ENCODE measurements at places on chromosomes 3 and 15. TPM values are rescaled to one million over a fixed set of nuclear protein-coding genes. Genes with fewer than 3 reads are reported as not detected.

DNA sequence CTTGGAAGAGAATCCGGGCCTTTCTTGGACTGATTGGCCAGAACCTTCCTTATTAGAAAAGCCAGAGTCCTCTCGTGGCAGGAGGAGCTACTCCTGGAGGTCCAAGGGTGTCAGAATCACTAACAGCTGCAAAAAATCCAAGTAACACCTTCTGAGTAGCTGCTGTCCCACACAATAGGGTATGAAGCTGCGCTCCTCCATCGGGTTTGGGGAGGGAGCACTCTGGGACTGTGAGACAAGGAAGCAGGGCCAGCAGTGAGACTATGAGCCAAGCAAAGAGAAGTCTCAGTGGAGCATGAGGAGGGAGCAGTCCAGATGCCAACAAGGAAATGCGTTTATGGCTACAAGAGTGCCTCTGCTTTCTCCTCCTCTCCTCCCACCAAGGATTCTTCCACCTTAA is 21.7 kb downstream of the SEMA3G start:
- no peaks in the 10 kb centered on the region for H3K36me3 ChIP-seq
- no peaks in the 10 kb centered on the region for H3K4me1 ChIP-seq
- H3K4me3 ChIP-seq, result no peak overlapping the region

The ACTC1 gene
- 14,787 TPM for total RNA-seq

The KLHL6 gene
- total RNA-seq, result 0.67 TPM

DNA sequence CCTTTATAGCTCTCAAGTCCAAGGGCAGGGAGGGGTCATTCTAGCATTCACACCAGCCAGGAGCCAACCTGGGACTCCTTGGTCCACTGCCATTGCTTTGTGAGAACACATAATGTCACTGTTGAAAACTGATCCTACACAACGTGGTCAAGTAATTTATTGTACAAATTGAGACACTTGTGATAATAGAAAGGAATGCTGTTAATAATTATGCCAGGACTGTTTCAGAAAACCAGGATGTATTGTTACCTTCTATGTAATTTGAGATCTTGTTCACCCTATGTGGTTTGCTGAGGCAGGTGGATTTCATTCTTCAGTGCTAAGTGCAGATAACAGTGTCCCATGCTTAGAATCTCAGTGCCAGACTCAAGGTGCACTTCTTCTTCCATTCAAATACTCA is 33.3 kb downstream of the TMCO5A start:
- no peak overlapping the region for H3K4me3 ChIP-seq
- no peaks in the 10 kb centered on the region for H3K36me3 ChIP-seq
- H3K27me3 ChIP-seq, result no peaks in the 10 kb centered on the region
- DNase-seq, result no peak
- no peaks in the 10 kb centered on the region for H3K4me1 ChIP-seq

Measured in heart left ventricle (tissue), 16 donors.